ENCODE measurements at places on chromosomes 4 and X. TPM values are rescaled to one million over a fixed set of nuclear protein-coding genes. Genes with fewer than 3 reads are reported as not detected.

GRCh38 chrX:4091046-4091760 lies 377.8 kb upstream of the PRKX start:
- no peaks in the 10 kb centered on the region for H3K36me3 ChIP-seq
- DNase-seq, result no peak
- no peak overlapping the region for H3K27ac ChIP-seq
- no peak overlapping the region for H3K4me3 ChIP-seq
- H3K4me1 ChIP-seq, result no peaks in the 10 kb centered on the region

DNA sequence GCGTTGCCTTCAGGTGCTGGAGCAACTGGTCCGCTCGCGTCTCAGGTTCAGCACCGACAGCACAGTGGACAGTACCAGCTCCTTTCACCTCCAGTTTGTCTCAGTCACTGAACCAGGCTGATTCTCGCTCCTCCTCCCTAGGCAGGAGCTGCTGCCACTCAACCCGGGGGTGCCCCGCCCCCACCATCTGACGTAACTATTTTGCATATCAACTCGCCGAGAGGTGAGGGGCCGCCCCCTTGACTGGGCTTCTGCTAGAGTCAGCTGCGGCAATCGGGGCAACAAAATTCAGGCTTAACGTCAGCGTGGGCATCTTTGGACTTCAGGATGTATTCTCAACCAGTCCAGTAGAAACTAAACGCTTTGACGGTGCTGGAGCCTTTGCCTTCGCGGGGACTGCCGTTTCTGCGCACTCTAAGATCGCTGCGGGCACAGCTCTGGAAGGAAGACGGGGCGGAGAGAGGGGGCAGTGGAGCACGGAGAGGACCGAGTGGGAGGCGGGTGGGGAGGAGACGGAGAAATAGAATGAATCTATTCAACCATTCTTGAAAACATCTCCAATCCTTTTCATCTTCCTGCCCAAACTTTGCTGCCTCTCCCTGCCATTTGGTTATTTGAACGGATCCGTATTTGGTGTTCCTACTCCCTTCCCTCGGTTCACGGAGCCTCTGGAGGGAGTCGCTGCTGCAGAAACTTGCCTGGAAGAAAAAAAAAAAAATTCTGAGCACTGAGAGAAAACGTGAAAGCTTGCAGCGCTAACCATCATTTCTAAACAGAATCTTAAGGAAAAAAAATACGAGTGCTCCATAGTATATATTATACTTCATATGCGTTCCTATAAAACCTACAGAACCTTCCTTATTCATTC lies at the start of gene FSTL5:
TSS of gene FSTL5 (minus strand) at position 109 of the 868 bp plus-strand sequence. CDS start 52,604 bp downstream, outside the sequence.
- no peaks in the 10 kb centered on the region for H3K36me3 ChIP-seq
- peak; percentile 82 for DNase-seq
- H3K27ac ChIP-seq, result no peak within 1 kb of the TSS
- H3K4me3 ChIP-seq, result peak within 1 kb of the TSS; percentile 79
- H3K27me3 ChIP-seq, result no peaks in the 10 kb centered on the region

GRCh38 chr4:8940792-8941491 lies 69.3 kb upstream of the HMX1 start:
- H3K4me3 ChIP-seq, result no peak overlapping the region
- no peaks in the 10 kb centered on the region for H3K36me3 ChIP-seq
- no peak overlapping the region for H3K27ac ChIP-seq
- no peak for DNase-seq

- no peaks in the 10 kb centered on the region for H3K4me1 ChIP-seq
- peaks cover 11% of the 10 kb centered on the region for H3K36me3 ChIP-seq
- H3K27me3 ChIP-seq, result no peaks in the 10 kb centered on the region
- H3K27ac ChIP-seq, result no peak overlapping the region
- no peak for DNase-seq
Observed at GRCh38 chr4:56371426-56372220, 15.7 kb downstream of the AASDH start.

GRCh38 chr4:37244583-37245390 lies at the start of gene NWD2:
Gene NWD2 (plus strand): TSS chr4:37244743. CDS start chr4:37245068, 325 bp downstream.
- peaks cover 18% of the 10 kb centered on the region for H3K27me3 ChIP-seq
- DNase-seq, result no peak
- peaks cover 6% of the 10 kb centered on the region for H3K4me1 ChIP-seq
- peak within 1 kb of the TSS; percentile 10 for H3K4me3 ChIP-seq
- no peak within 1 kb of the TSS for H3K27ac ChIP-seq
- H3K36me3 ChIP-seq, result no peaks in the 10 kb centered on the region

GRCh38 chr4:95198961-95199360 lies 349.8 kb downstream of the UNC5C start:
- H3K27ac ChIP-seq, result no peak overlapping the region
- DNase-seq, result peak; percentile 72
- H3K36me3 ChIP-seq, result peaks cover 1% of the 10 kb centered on the region

DNA sequence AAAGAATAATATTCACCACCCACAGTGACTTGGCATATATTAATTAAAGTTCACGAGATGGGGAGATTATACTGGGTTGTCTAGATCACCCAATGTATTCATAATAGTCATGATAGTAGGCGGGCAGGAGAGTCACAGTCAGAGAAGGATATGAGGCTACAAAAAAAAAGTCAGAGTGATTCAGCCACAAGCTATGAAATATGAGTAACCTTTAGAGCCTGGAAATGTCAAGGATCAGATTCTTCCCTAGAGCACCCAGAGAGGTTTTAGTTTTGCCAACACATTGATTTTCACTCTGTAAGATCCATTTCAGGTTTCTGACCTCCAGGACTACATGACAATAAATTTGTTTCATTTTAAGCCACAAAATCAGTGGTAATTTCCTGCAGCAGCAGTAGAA lies 501.9 kb downstream of the GABRG1 start:
- no peak overlapping the region for H3K4me3 ChIP-seq
- DNase-seq, result peak; percentile 75
- no peak overlapping the region for H3K27ac ChIP-seq
- H3K36me3 ChIP-seq, result peaks cover 7% of the 10 kb centered on the region
- no peaks in the 10 kb centered on the region for H3K27me3 ChIP-seq

DNA sequence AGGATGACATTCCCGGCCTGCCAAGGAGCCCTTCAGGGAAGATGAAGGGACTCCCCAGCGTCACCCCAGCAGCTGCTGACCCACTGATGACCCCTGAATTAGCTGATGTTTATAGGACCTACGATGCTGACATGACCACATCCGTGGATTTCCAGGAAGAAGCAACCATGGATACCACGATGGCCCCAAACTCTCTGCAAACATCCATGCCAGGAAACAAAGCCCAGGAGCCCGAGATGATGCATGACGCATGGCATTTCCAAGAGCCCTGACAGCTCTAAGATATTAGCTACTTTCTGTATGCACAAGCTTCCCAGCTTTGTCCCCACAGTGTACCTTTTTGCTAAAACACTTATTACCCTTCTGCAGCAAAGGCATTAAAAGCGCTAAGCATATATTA lies 14.4 kb downstream of the AMBN start:
- no peaks in the 10 kb centered on the region for H3K36me3 ChIP-seq
- no peaks in the 10 kb centered on the region for H3K27me3 ChIP-seq
- no peaks in the 10 kb centered on the region for H3K4me1 ChIP-seq
- DNase-seq, result no peak

- peaks cover 3% of the 10 kb centered on the region for H3K36me3 ChIP-seq
- H3K4me1 ChIP-seq, result peaks cover 55% of the 10 kb centered on the region
- H3K4me3 ChIP-seq, result peak overlapping the region; percentile 80
- peak; percentile 77 for DNase-seq
- no peaks in the 10 kb centered on the region for H3K27me3 ChIP-seq
Observed at GRCh38 chr4:142404191-142404611, 441.9 kb downstream of the INPP4B start.

- no peaks in the 10 kb centered on the region for H3K4me1 ChIP-seq
- H3K36me3 ChIP-seq, result no peaks in the 10 kb centered on the region
- DNase-seq, result no peak
Observed at GRCh38 chr4:174041555-174042105, 241.8 kb downstream of the FBXO8 start.

GRCh38 chrX:2497961-2498780 lies 2.6 kb downstream of the DHRSX start:
- no peaks in the 10 kb centered on the region for H3K27me3 ChIP-seq
- H3K4me3 ChIP-seq, result peak overlapping the region; percentile 74
- no peaks in the 10 kb centered on the region for H3K4me1 ChIP-seq
- H3K27ac ChIP-seq, result no peak overlapping the region

DNA sequence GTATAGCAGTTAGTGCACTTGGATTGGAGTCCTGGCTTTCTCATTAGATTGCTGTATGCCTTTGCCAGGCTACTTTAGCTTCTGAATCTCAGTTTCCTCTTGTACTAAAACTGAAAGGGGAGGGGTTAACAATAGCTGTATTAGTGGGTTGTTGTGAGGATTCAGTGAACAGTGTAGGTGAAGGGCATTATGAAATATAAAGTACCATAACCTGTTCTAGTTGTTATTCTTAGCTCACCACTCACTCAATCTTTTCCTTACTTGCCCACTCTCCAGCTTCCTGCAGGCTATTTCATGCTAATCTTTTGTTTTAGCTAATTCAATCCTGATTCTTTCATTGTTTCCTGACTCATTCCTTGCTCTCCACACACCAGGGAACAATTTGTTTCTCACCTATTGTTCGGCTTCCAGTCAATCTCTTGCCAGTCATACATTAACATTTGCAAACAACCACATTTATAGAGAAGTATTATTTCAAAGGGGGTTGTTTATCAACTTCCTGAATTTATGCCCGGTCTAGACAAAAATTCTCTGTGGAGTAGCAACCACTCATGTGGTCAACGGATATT lies 50.6 kb upstream of the EDA start:
- no peak overlapping the region for H3K4me3 ChIP-seq
- H3K27ac ChIP-seq, result no peak overlapping the region
- peaks cover 67% of the 10 kb centered on the region for H3K27me3 ChIP-seq
- no peaks in the 10 kb centered on the region for H3K36me3 ChIP-seq

DNA sequence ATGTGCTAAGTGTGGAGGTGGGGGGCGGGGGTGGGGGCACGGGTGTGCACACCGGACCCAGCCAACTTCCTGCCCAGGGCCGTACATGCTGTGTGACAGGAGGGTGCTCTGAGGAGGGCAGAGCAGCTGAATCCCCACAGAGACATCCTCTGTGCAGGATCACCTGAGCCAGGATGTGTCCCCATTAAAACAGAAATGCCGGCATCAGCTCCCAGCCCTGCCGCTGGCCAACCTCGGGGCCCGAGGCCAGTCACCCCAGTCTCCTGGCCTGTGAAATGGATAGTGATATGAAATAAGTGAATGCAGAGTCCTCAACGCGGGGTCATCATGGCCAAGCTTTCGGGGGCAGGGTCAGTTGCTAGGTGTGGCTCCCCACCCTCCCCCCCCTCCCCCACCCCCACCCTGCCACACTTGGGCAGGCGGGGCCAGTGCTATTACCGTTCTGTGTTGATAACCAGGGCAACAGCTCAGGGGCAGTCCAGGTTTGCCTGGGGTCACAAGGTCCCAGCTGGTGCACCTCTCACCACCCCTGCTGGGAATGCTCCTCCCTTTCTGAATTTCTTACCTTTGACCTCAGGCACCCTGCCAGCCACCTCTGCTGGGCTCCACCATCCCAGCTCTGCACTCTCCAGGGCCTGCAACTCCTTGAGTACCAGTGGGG lies 227.2 kb upstream of the PSAPL1 start:
- no peaks in the 10 kb centered on the region for H3K36me3 ChIP-seq
- peaks cover 23% of the 10 kb centered on the region for H3K27me3 ChIP-seq
- DNase-seq, result no peak
- no peak overlapping the region for H3K27ac ChIP-seq
- H3K4me1 ChIP-seq, result no peaks in the 10 kb centered on the region

GRCh38 chr4:185920171-185920570 lies 108.2 kb upstream of the SORBS2 start:
- peak; percentile 61 for DNase-seq
- no peaks in the 10 kb centered on the region for H3K27me3 ChIP-seq
- H3K36me3 ChIP-seq, result no peaks in the 10 kb centered on the region
- H3K4me1 ChIP-seq, result no peaks in the 10 kb centered on the region

GABRB1 gene
- total RNA-seq, result not detected

XPNPEP2 gene
- total RNA-seq, result not detected

DGKK gene
- total RNA-seq, result not detected

FUNDC1 gene
- 20.2 TPM for total RNA-seq

TCEAL6 gene
- not detected for total RNA-seq

ASB12 gene
- not detected for total RNA-seq

C4orf50 gene
- not detected for total RNA-seq
